Neural crest cell (in vitro differentiated cells): ENCODE measurements at places on chromosomes 11 and 22. TPM values are rescaled to one million over a fixed set of nuclear protein-coding genes. Genes with fewer than 3 reads are reported as not detected.

MS4A6E gene
- total RNA-seq = not detected in 2 replicates

MIOX gene
- total RNA-seq = 0.30 and 0.35 TPM in 2 replicates

MMP10 gene
- total RNA-seq = not detected in 2 replicates

DNA sequence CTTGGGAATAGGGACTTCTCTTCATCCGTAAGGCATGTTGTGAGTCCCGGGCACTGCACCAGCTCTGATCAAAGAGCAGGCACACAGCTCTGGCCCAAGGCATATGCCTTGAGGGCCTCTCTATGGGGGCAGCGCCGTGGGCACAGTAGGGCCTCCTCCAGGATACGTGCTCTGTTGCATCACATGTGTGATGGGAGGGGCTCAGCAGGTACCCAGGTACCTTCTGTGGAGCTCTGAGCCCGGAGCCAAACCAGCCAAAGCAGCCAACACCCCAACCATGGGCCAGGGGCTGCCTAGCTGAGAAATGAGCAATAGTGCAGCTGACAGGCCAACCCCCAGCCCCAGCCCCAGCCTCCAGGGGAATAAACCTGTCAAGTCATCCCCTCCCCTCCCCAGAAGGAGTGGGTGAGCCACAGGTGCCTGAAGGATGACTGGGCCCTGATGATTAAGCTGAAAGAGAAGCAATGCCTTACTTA is 79.7 kb upstream of the SHISAL1 start:
- no peak for DNase-seq
- no peaks in the 10 kb centered on the region for H3K27me3 ChIP-seq
- H3K27ac ChIP-seq = no peak overlapping the region
- no peaks in the 10 kb centered on the region for H3K4me1 ChIP-seq

DNA sequence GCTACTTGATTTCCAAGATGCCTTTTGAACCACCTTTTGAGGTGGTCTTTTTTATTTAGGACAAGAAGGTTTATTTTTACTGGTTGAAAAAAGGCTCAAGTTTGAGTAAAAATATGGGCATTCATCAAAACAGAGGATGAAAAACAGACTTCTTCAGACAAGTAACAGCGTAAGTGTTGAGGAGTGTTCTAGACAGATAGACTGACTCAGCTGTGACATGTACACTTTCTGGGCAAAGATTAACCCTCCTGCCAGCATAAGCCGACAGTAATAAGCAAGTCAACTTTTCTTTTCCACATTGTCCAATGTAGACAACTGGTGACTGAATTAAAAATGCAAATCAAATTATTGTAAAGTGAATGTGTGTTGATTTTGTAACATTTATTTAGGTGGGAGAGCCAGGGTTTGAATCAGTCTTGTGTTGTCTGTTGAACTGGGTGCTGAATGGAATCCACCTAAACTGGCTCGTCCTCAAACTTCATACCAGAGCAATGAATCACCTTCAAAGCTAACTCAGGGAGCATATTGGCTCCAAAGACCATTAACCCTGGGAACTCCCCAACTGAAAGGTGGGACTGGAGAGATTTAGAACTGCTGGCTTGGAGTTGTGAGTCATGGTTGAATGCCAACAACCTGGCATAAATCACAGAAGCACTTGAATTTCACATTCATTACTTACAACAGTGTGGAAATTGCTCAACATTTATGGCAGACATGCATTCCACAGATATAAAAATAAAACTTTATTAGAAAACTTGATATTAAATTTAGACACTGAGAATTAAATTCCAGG is 377.0 kb downstream of the ETS1 start:
- H3K4me1 ChIP-seq = no peaks in the 10 kb centered on the region
- H3K27me3 ChIP-seq = no peaks in the 10 kb centered on the region
- H3K36me3 ChIP-seq = no peaks in the 10 kb centered on the region
- H3K4me3 ChIP-seq = no peak overlapping the region
- no peak overlapping the region for H3K27ac ChIP-seq

- H3K4me1 ChIP-seq = no peaks in the 10 kb centered on the region
- H3K4me3 ChIP-seq = no peak overlapping the region
- no peak for DNase-seq
- H3K36me3 ChIP-seq = no peaks in the 10 kb centered on the region
- no peaks in the 10 kb centered on the region for H3K27me3 ChIP-seq
Observed at GRCh38 chr11:91220476-91221202, 997.8 kb upstream of the CHORDC1 start.

- DNase-seq = no peak
- no peak overlapping the region for H3K27ac ChIP-seq
- H3K4me3 ChIP-seq = no peak overlapping the region
- no peaks in the 10 kb centered on the region for H3K36me3 ChIP-seq
- H3K4me1 ChIP-seq = no peaks in the 10 kb centered on the region
Observed at GRCh38 chr11:17593466-17594245, 46.6 kb downstream of the OTOG start.

DNA sequence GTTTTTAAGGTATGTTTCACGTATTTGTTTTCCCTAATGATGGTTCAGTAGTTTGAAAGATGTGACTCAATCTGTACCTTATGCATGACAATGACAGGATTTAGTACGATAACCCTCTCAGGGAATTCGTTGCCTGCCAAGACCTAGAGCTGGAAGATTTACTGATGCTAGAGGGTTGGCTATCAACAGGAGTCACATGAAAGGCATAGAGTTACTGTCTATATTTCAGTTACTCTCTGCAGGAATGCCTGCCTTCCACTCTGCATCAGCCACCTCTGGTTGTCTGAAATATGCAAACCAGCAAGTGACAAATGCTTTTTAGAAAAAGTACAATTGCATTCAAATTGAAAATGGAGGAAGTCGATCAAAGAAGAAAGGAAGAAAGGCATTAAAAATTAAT is 276.3 kb upstream of the RAG2 start:
- no peak overlapping the region for H3K27ac ChIP-seq
- H3K27me3 ChIP-seq = no peaks in the 10 kb centered on the region
- H3K4me3 ChIP-seq = no peak overlapping the region
- H3K36me3 ChIP-seq = no peaks in the 10 kb centered on the region
- no peaks in the 10 kb centered on the region for H3K4me1 ChIP-seq

GRCh38 chr11:122307476-122308035 is 191.5 kb upstream of the BLID start:
- DNase-seq = no peak
- peaks cover 47% of the 10 kb centered on the region for H3K27me3 ChIP-seq
- H3K4me1 ChIP-seq = peaks cover 51% of the 10 kb centered on the region
- H3K27ac ChIP-seq = no peak overlapping the region
- H3K4me3 ChIP-seq = no peak overlapping the region
- H3K36me3 ChIP-seq = no peaks in the 10 kb centered on the region

DNA sequence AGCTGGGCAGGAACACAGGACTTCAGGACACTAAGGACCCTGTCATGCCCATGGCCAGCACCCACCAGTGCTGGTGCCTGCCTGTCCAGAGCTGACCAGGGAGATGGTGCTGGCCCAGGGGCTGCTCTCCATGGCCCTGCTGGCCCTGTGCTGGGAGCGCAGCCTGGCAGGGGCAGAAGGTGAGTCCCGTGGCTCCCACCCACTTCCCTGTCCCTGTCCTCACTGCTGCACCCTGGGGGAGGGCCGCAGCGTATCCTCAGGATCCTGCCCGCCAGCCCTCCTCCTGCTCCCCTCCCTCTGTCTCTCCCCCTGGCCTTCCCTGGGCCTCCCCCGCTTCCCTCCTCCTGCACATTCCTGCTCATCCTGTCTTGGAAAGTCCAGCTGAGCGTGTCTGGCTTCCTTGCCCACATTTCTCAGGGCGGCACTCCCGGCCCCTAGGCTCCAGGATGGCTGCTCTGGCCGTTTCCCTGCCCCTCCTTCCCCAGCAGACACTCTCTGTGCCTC is 8.7 kb downstream of the CSF2RB start:
- H3K27me3 ChIP-seq = peaks cover 17% of the 10 kb centered on the region
- no peak for DNase-seq
- H3K36me3 ChIP-seq = no peaks in the 10 kb centered on the region
- no peak overlapping the region for H3K4me3 ChIP-seq
- H3K4me1 ChIP-seq = peaks cover 2% of the 10 kb centered on the region
- no peak overlapping the region for H3K27ac ChIP-seq

DNA sequence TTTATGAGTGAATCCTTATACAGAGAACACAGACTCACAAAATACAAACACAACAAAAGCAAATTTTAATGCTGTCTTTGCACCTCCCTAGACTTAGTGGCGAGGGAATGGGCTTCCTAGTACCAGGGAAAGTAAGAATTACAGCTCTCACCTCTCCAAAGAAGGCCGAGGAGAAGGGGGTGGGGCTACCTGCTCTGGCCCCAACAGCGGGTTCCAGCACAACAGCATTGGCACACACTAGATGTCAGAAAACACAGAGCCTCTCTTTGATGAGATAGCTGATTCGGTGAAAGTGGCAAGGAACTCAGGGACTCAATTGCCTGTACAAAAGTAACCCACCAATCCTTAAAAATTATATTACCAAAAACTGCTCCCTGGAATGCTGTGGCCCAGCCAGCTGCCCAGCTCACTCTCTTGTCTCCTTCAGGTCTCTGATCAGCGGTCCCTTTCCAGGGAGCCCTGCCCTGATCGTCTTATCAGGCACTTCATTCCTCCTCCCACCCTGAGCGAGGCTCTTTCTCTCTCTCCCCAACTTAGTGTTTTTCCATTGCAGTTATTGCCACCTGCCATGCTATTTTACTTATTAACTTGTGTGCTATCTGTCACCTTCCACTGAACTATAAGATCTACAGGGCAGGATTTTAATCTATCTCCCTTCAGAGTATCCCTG is 30.7 kb downstream of the SPON1 start:
- no peak overlapping the region for H3K27ac ChIP-seq
- peaks cover 7% of the 10 kb centered on the region for H3K27me3 ChIP-seq
- H3K4me3 ChIP-seq = no peak overlapping the region
- H3K4me1 ChIP-seq = no peaks in the 10 kb centered on the region
- no peaks in the 10 kb centered on the region for H3K36me3 ChIP-seq
- no peak for DNase-seq
